ENCODE measurements at places on chromosomes 3 and 15.

DNA sequence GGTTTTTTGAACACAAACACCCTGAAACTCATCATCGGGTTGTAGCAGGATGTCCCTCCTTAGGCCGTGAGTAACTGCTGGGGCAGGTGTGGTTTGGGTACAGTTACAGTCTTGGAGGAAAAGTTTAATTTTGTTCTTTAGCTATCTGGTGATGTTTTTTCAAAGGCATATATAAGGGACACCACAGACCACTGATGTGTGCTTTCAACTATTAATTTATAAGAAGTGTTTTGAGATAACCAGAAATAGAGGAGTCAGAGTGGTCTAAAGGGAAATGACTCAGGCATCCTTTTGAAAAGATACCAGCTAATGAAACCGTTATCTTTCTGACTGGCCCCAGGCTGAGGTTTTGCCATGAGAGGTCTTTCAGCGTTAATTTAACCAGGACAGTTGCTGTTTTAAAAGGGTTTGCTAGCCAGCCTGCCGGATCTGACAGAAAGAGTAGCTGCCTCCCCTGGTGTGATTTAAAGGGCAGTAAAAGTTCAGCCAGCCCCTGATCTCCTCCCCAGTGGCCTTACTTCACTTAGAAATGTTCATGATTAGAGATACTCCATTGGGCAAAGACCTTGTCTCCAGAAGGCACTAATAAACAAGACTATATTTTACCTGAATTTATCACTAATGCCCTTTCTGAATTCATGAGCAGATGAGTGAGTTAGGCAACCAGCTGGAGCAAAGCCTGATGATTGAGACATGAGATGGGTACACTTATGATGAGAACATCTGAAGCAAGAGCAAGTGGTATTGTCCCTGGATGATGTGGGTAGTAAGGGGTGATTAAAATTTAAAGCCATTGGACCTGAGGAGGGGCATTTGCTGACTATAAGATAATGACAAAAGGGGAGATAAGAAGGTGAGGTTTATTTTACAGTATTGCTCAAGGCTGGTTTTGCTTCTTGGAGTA, 482.5 kb upstream of the TBL1XR1 start:
- no peak for DNase-seq

- DNase-seq, result no peak
These were observed at the start of gene SLC6A20 for GRCh38 chr3:45795882-45796765. Gene SLC6A20, minus strand, starts transcription at chr3:45796536. Its CDS starts 117 bp downstream, at chr3:45796419.

DNA sequence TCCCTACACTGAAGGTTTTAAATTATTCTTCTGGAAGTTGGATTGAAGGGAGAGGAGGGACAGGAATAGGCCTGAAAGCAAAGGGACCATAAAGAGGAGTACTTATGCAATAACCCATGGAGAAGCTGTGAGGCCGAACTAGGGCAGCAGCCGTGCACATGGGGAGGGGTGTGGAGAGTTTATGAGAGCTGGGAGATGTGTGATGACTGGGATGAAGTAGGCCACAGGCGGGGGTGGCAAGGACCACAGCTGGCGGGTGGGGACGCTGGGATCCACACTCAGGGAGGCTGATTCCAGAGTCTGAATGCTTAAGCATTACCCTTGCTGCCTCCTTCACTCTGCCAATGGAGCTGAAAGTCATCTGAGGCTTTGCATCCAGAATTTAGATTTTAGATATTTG, 123.8 kb downstream of the ARNT2 start:
- DNase-seq, result no peak

- DNase-seq, result no peak
These were observed 4.3 kb downstream of the NRROS start for GRCh38 chr3:196643761-196644160.

DNA sequence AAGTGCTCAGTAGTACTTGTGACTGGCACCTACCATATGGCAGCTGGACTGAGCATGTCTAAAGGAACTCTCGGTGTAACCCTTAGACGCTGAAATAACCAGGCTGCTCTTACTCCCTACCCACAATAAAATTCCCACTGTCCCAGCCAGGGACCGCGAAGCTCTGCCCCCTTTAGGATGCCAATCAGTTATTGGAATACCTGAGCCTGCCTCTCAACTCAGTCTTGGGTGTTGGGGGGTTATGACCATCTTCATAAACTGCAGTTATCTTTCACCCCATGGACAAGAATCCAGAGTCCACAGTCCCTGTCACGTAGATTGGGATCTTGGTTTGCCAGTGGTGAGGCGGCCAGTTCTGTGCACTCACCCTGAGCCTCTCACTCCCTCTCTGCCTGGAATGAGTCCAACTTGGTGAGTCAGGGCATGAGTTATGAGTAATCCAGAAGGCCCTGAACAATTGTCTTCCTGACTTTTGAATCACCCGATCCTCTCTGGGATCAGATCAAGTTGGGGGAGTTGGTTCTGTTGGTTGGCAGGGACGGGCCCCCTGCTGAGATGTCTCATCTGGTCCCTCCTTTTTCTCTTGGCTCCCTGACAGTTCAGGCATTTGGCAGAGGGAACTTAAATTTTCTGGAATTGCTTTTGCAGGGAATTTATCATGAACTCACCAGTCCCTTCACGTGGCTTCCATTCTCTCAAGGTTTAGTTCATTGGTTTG, 120.1 kb upstream of the UBE2E1 start:
- DNase-seq, result no peak

- DNase-seq, result no peak
These were observed 48.7 kb downstream of the FOXB1 start for GRCh38 chr15:60052796-60053195.

DNA sequence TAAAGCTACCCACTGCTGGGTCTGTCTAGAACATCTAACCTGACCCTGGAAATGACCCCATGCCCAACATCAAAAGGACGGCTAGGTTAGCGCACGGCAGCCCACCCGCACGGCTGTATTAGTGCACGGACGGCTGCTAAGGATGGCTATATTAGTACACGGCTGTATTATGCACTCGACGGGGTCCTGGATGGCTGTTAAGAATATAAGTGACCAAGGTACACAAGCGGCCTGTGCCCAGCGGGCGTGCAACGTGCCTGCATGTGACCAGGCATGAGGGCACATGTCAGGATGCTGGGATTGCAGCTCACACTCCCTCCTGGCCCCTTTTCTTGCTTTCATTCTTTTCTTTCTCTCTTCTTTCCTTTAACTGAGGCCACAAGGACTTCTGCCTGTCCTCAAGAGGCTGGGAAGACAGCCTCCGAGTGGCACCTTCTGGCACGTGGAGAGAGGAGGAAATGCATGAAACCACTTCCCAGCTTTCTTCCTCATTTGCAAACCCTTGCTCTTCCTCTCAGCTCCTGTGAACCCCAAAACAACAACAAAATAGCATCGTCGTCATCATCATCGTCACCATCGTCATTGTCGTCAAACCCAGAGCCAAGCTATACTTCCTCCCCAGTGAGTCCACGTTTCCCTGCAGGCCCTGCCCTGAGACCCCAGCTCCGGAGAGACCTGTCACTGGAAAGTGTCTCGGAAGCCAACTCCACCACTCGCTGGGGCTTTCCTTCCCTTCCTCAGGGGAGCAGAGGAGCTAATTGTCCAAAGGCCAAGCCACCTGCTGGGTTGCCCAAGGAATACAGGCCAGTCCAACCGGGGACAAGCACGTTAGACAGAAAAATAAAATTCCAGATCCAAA, 101.8 kb downstream of the CHSY1 start:
- DNase-seq, result no peak

DNA sequence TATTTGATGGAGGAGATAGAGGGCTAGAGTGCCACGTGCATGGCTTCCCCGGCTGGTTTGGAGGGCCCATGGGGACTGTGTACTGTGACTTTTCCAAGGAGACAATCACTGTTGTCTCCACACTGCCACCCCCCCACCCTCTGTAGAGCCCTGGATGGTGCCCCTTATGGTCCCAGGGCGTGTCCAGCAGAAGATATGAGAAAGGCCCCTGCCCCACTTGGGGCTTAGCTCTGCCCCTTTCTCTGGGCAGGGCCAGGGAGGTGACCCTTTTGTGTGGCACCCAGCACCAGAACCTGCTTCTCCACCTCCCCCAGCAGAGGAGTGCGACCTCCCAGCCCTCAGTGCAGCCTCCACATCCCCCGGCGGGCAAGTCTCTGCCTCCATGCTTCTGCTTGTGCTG, 32.1 kb downstream of the SPSB4 start:
- DNase-seq, result no peak

DNA sequence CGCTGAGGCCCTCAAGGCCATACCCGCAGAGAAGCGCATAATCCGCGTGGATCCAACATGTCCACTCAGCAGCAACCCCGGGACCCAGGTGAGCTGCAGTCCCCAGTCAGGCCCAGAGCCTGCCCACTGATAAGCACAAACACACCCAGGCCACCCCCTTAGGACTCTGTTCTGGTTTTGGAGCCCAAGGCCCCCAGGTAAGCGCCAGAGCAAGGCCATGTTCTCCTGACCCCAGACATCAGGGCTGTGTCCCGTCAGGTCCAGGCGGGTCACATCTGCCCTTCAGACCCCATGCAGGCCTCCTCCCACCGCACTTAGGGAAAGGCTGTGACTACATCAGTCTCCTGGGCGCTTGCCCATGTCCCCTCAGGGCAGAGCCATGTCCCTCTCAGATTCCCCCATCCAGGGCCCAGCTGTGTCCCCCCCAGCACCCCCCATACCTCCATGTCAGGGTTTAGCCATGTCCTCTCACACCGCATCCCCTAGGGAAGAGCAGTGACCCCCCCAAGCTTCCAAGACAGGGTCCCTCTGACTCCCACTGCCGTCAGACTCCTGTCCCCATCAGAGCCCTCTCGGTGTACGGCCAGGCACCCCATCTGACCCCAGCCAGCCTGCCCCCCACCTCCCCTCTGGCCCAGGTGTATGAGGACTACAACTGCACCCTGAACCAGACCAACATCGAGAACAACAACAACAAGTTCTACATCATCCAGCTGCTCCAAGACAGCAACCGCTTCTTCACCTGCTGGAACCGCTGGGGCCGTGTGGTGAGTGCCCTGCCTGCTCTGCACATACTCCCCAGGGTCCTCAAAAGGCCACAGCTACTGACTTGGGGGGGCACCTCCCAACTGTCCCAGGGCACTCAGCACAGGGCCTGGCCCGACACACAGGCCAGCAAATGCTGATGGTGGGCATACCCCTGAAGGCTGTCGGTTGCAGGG, 1.6 kb downstream of the PARP3 start:
- no peak for DNase-seq

DNA sequence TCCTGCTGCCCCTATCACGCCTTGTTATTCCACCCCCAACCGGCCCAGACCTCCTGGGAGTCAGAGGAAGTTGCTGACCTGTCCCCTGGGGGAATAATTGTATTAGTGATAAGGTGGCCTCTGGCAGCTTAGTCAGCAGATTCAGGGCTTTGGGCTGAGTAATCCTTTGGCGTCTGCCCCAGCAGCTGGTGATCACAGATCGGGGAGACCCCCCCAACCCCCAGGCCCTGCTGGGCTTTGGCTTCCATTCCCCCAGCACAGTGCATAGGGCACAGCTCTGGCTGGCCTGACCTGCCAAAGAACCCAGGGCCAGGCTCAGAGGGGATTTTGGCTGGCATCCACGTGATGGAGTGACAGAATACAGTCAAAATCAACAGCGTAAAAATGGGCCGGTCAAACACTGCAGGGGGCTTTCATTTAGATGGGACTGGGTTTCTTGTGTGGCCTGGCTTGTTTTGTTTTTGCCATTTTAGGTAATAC, 3.9 kb upstream of the NR2E3 start:
- no peak for DNase-seq

DNA sequence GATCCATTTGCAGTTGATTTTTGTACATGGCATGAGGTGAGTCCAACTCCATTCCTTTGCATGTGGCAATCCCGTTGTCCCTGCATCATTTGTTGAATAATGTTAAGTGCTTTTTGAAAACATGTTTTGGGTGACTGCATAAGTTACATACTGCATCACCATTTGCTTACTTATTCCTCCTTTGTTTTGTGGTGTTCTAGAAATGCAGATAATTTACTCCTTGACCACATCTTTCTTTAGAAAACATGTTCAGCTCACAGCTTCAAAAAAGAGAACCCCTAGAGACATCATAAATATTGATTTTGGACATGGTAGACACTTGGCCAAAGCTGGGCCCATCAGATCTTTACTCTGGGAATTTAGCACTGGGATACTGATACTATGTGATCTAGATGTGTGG, 135.3 kb upstream of the DAZL start:
- no peak for DNase-seq

GRCh38 chr3:187922704-187923416, 177.6 kb upstream of the BCL6 start:
- DNase-seq, result no peak

DNA sequence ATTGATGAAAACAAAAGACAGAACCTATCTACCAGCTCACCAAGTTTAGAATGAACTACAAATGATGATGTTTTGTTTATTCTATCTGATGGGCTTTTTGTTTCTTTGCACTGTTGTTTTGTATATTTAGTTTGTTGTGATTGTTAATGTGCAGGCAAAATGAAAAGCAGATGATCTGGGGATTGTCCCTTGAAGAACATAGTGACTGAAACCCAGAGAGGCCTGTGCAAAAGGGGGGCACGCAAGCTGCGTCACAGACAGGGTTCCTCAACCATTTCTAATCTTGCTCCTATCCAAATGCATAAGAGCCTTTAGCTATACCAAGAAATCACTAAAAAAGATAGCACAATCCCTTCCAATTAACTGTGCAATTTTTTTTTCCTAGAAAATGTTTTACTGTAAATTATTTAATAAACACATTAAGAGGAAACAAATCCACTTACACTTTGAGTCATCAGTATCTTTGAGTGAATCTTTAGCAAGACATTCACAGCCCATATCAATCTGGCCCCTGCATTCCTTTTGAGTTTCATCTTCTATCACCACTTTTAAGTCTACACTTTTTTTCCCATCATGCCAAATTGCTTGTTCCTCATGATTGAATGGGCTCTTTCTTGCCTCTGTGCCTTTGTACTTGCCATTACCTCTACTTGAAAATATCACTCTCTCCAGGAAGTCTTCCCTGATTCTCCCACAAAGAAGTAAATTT, 220.3 kb downstream of the ATP8B4 start:
- no peak for DNase-seq

GRCh38 chr15:87947560-87947959, 309.0 kb downstream of the NTRK3 start:
- DNase-seq, result no peak

DNA sequence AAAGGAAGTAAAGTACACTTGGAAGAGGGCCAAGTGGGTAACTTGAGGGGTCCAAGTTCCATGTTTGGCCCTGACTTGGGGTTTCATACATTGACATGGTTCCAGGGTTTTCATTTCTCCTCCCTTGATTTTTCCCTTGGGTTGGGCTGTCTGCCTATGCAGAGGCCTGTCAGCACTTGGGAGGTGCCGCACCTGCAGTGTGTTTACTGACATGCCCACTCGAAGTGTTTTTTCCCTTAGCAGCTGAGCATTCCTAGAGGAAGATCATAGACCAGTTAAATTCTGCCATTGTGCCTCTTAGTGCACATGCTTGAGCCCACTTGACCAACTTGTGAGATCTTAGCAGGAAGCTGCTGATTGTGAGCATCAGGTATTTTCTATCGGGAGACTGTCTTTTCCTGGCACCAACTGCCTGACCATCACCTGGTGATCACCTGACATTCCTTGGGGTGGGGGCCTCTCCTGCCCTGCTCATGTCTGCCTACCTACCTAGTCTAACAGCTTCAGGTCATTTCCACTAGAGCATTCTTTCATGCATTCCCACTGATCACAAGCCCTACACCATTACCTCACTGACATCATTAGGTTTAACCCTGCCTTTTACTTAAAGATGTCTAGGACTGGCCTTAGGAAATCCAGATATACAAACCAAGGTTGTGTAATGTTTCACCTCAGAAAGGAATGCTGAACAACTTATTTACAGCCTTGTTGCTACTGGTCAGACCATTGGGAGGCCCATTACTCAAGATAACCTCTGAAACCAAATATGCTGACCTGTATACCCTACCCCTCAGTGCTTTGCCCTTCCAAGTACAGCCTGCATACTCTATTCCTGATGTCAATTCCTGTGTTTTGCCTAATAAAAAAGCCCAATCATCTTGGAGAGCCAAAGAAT, 68.3 kb downstream of the CD47 start:
- no peak for DNase-seq

GRCh38 chr3:16478516-16478915, 35.0 kb downstream of the RFTN1 start:
- DNase-seq, result no peak
